ENCODE measurements at places on chromosomes 5 and 9.

- DNase-seq = no peak
These were observed 236.1 kb downstream of the MARCHF11 start for GRCh38 chr5:15943487-15943886.

- DNase-seq = no peak
These were observed 57.5 kb upstream of the IQGAP2 start for GRCh38 chr5:76345582-76345981.

DNA sequence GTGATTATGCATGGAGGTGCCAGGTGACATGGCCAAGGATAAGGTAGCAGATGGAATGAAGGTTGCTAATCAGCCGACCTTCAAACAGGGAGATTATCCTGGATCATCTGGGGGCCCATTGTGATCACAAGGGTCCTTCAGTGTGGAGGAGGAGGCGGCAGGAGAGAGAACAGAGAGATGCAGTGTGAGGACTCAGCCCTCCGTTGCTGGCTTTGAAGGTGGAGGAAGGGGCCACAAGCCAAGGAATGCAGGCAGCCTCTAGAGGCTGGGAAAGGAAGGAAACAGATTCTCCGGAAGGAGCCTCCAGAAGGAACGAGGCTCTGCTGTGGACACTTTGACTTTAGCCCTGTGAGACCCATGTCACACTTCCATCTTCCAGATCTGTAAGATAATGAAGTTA, 27.4 kb upstream of the EEIG1 start:
- DNase-seq = no peak

DNA sequence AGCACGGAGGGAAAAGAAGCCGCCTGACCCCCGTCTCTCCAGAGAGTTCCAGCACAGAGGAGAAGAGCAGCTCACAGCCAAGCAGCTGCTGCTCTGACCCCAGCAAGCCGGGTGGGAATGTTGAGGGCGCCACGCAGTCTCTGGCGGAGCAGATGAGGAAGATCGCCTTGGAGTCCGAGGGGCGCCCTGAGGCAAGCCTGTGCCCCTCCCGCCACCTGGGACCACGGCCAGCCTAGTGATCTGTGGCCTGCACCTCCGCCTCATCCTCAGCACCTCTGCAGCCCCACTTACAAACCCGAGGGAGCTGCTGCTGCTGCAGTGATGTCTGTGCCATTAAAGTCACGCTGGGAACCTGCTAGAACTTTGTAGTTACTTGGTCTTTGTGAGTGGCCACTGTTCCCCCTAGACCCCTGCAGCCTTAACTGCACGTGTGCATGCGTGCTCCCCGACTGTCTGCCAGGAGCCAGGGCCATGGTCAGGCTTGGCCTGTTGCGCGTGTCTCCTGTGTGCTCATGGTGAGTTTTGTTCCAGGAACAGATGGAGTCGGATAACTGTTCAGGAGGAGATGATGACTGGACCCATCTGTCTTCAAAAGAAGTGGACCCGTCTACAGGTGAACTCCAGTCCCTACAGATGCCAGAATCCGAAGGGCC, 12.5 kb downstream of the SQSTM1 start:
- no peak for DNase-seq

- no peak for DNase-seq
These were observed 6.6 kb downstream of the TLN1 start for GRCh38 chr9:35725362-35725761.

DNA sequence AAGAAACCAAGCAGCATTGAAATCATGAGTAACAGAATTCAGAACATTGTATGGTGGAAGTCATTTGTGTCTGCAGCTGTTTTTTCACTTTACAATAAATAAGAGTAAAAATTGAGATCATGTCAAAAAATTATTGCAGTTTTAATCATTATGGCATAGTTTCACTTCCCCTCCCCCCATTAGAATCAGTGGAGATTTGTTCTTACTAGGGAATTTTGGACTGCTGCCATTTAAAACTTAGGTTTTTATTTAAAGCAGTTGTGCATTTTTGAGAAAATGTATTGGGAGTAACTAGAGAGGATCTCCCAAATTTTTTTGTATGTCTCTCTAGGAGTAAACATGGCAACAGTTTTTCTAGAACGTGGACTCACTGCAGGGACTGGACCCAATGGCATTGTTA, 20.4 kb downstream of the GTF3C4 start:
- DNase-seq = no peak

DNA sequence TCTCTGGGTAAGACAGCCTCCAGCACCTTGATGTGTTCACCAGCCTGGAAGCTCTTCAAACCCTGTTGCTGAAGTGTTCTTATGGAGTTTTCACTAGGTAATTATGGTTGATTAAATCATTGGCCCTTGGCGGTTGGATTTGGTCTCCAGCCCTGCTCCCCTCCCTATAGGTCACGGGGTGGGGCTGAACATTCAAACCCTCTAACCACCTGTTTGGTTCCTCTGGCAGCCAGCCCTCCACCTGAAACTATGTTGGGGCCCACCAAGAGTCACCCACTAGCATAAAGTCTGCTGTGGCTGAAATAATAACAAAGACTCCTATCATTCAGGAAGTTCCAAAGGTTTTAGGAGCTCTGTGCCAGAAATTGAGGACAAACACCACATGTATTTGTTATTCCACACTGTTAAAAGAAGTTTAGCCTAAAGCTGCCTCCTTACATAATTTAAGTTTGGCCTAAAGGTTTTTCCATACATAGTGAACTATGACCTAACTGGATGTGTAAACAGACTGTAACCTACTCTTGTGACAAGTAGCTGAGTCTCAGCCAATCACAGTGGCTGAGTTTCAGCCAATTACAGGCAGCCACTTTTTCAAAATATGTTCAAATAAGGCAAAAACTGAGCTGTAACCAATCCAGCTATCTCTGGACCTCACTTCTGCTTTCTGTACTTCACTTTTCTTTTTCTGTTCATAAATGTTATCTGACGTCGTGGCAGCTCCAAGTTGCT, 34.8 kb downstream of the TMEM252 start:
- DNase-seq = no peak

DNA sequence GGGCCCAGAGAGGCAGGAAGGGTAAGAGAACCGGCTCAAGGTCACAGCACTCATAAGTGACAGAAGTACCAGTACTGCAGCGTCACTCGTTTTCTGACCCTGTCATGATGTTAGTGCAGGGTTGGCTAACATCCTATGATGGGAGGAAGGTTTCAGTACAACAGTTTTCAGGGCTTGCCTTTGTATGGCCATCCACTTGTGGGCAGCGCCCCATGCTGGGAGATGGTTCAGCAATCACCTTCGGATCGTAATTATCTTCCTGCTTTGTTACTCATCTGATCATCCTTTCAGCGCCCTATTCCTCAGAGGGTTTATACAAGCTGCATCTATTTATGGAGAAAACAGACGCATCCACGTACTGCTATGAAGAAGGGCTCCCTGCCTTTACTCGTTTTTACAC, 2.4 kb downstream of the MAP1B start:
- DNase-seq = no peak

GRCh38 chr5:159216454-159216853, 7.1 kb upstream of the RNF145 start:
- DNase-seq = no peak
